ENCODE measurements at places on chromosomes 4 and X.

DNA sequence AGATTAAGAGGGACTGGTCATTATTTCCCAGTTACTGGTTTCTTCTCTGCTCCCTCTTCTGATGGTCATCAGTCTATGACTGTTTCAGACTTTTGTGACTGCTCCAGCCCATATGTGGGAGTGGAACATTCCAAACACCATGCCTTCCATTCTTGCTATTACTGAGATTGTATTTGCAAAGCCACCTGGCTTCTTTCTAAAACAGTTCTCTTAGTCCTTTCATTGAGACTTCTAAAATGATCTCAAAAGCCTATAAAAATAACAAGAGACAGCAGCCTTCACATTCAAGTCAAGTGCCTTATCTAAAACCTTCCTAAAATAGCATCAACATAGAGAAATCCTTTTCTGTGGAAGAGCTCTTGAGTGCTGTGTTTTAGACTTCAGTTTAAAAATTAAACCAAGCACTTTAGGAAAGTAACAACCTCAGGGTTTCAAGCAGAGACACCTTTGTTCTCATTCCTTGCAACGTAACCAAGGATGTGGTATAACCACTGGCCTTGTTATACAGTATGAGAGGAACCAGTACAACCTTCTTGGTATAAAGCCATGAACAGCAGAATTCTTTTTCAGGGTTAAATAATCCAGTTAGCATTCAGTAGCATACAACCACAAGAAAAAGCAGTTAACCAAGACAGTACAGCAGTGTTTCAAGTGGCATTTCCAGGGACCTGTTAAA, 97.1 kb downstream of the NFKB1 start:
- H3K4me1 ChIP-seq, result no peaks in the 10 kb centered on the region
- no peak overlapping the region for H3K27ac ChIP-seq
- no peak for DNase-seq
- no peaks in the 10 kb centered on the region for H3K36me3 ChIP-seq
- no peak overlapping the region for H3K4me3 ChIP-seq

DNA sequence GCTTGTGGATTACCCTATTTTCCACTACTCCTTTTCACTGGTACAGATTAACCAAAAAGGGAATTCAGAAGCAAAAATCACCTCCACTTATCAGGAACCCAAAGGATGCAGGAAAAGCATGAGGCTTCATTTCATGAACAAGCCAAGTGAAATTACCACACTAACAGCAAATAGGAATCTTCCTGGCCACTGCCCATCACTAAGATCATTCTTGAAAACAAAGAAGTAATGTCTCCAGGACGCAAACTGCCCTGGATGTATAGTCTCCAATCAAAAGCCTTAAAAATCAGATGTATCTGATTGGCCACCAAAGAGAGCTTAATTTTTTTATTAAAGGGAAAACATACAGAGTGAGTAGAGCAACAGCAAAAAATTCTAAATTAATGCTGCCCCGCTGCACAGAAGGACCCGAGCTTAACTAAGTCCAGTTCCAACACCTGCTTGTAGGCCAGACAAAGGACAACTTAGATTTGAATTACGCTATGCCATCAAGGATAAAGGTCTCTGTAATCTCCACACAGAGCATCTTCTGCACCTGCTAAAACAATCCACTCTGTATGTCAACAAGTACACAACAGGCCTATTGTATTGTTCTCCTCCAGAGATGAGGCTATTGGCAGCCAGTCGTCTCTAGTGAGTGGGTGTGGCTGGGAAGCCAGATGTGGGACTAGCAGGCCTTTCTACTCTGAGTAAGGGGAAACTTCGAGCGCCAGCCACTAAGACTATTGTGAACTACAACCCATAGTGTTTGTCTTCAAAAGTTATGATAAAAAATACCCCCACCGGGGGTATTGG, 12.4 kb downstream of the ZDHHC9 start:
- H3K36me3 ChIP-seq, result no peaks in the 10 kb centered on the region
- H3K4me3 ChIP-seq, result no peak overlapping the region
- H3K4me1 ChIP-seq, result no peaks in the 10 kb centered on the region
- DNase-seq, result no peak
- H3K27me3 ChIP-seq, result no peaks in the 10 kb centered on the region

- peak overlapping the region; percentile 87 for H3K27ac ChIP-seq
- H3K4me3 ChIP-seq, result no peak overlapping the region
- peak; percentile 10 for DNase-seq
These were observed 31.8 kb upstream of the ARSD start for GRCh38 chrX:2960861-2961515.

DNA sequence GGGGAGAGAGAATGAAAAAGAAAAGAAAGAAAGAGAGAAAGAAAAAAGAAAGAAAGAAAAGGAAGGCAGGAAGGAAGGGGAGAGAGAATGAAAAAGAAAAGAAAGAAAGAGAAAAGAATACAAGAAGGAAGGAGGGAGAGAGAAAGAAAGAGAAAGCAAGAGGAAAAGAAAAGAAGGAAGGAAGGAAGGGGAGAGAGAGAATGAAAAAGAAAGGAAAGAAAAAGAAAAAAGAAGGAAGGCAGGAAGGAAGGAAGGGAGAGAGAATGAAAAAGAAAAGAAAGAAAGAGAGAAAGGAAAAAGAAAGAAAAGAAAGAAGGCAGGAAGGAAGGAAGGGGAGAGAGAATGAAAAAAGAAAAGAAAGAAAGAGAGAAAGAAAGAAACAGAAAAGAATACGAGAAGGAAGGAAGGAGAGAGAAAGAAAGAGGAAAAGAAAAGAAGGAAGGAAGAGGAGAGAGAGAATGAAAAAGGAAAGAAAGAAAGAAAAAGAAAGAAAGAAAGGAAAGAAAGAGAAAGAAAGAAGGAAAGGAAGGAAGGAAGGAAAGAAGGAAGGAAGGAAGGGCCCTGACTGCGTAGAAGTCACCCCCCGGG, 15.1 kb upstream of the P2RY8 start:
- H3K4me3 ChIP-seq, result no peak overlapping the region
- no peaks in the 10 kb centered on the region for H3K27me3 ChIP-seq
- no peak for DNase-seq
- no peaks in the 10 kb centered on the region for H3K36me3 ChIP-seq

- H3K27me3 ChIP-seq, result no peaks in the 10 kb centered on the region
- H3K4me3 ChIP-seq, result no peak overlapping the region
- no peaks in the 10 kb centered on the region for H3K36me3 ChIP-seq
These were observed 422.6 kb upstream of the DIPK2B start for GRCh38 chrX:45623266-45623665.

DNA sequence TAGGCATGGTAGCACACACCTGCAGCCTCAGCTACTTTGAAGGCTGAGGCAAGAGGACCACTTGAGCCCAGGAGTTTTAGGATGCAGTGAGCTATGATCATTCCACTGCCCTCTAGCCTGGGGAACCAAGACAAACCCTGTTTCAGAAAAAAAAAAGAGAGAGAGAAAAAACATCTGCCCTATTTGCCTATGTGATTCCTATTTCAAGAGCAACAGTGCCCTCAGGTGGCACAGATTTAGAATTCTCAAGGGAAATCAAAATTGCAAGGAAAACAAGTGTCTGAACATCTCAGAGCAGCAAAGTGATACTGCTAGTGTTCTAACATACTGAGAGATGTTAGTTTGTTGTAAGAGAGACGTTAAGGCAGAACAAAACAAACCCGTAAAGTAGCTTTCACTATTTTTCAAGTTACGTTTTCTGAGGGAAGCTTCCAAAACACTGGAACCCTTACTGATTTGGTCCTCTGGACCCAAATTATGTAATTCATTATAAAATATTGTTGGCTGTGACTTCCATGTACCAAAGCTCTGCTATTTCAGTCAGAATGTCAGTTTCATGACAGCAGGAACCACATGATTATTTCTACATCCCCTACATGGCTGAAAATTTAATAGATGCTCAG, 7.9 kb downstream of the BDH2 start:
- peaks cover 7% of the 10 kb centered on the region for H3K36me3 ChIP-seq
- peak; percentile 77 for DNase-seq
- no peak overlapping the region for H3K27ac ChIP-seq
- no peak overlapping the region for H3K4me3 ChIP-seq

DNA sequence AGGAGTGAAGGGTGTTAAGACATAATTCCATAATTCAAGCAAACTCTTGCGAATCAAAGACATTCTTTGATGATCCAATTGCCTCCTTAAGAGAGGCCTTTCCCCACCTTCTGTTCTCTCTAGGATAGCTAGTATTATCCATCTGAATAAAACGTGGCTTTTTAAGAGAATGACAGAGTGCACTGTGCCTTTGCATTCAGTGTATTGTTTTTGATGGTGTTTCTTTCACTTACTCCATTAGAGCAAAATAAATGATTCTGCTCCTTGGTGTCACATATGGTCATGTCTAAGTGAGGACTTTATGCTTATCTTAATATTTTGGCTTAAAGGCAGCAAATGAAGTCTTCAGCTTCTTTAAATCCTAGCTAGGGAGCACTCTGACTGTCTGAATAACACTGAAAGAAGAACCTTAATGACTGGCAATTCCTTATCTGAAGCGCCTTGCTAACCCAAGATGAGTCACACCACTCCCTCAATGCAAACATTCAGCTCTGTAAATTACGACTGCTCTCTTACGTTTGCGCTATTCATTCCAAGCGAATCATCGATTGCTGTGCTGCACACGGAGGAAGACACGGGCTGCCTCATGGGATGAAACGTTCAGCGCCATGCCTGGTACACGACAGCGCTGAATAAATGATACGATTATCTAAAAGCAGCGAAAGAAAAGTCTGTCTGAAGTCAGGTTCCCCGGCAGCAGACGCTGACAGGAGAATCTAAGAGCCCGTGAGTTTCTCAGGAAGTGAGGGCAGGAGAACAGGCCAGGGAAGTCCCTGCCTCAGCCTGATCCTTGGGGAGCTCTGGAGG, 35.1 kb upstream of the GEMIN8 start:
- H3K4me3 ChIP-seq, result no peak overlapping the region
- H3K36me3 ChIP-seq, result no peaks in the 10 kb centered on the region
- no peak overlapping the region for H3K27ac ChIP-seq
- no peaks in the 10 kb centered on the region for H3K4me1 ChIP-seq
- no peaks in the 10 kb centered on the region for H3K27me3 ChIP-seq

DNA sequence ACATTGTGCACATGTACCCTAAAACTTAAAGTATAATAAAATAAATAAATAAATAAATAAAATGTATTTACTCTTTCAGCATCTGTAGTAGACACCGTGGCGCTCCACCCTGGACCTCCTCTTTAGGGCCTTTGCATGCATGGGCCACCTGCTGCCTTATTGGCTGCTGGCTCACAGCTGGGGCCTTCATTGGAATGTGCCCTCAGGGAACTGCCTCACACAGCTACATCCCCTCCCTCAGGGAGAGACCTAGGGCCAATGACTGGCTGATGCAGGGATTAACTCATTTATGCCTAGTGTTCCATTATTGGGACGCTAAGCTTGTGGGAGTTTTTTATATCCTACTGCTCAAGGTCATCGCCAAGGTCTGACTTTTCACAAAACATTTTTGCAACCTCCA, 302.9 kb upstream of the FTHL17 start:
- H3K4me3 ChIP-seq, result no peak overlapping the region
- DNase-seq, result peak; percentile 5
- no peaks in the 10 kb centered on the region for H3K4me1 ChIP-seq

DNA sequence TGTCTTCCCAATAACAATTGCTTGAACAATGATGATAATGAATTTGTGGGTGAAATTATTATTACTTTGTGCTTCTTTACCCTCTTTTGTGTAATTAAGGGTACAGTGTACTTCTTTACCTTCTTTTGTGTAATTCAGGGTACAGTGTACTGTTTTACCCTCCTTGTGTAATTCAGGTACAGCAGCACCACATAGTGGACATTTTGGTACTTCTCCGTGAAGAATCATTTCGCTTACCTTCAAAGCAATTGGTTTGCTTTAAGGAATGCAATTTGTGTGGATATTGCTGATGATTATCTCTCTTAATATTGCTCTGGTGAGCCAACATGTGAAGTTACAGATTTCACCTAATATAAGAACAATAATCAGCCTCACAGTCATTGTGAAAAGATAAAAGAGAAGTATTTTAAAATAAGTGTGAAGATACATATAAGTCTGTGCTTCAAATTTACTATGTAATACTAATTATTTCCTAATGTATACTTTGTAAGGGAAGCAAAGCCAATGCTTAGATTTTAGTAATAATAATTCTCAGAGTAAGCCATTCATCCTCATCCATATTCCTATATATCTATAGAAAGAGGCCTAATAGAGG, 27.2 kb upstream of the SEC24B start:
- H3K27me3 ChIP-seq, result no peaks in the 10 kb centered on the region
- H3K4me3 ChIP-seq, result no peak overlapping the region
- H3K36me3 ChIP-seq, result no peaks in the 10 kb centered on the region

DNA sequence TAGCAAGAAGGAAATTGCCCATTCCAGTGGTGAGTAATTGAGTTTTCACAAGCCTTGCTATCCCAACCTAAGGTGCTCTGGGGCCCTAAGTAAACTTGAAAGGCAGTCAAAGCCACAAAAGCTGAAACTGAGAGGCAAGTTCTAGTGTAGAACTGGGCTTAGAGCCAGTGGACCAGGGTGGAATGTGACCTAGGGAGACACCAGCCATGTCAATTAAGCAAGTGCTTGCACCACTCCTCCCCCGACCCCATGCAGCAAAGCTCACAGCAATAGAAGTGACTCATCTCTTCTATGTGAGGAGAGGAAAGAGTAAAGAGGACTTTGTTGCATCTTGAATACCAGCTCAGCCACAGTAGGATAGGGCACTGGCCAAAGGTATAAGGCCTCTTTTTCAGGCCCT, 486.1 kb upstream of the POU3F4 start:
- no peak for DNase-seq
- H3K4me3 ChIP-seq, result no peak overlapping the region
- H3K36me3 ChIP-seq, result no peaks in the 10 kb centered on the region
- H3K4me1 ChIP-seq, result no peaks in the 10 kb centered on the region
- no peak overlapping the region for H3K27ac ChIP-seq
- H3K27me3 ChIP-seq, result no peaks in the 10 kb centered on the region

GRCh38 chr4:18366136-18366535, 344.6 kb upstream of the LCORL start:
- no peak for DNase-seq
- H3K4me1 ChIP-seq, result no peaks in the 10 kb centered on the region
- H3K36me3 ChIP-seq, result no peaks in the 10 kb centered on the region
- no peak overlapping the region for H3K4me3 ChIP-seq

- DNase-seq, result no peak
- H3K36me3 ChIP-seq, result no peaks in the 10 kb centered on the region
- no peak overlapping the region for H3K27ac ChIP-seq
- H3K4me1 ChIP-seq, result no peaks in the 10 kb centered on the region
- H3K27me3 ChIP-seq, result no peaks in the 10 kb centered on the region
These were observed 53.1 kb downstream of the BMP2K start for GRCh38 chr4:78829296-78829695.

DNA sequence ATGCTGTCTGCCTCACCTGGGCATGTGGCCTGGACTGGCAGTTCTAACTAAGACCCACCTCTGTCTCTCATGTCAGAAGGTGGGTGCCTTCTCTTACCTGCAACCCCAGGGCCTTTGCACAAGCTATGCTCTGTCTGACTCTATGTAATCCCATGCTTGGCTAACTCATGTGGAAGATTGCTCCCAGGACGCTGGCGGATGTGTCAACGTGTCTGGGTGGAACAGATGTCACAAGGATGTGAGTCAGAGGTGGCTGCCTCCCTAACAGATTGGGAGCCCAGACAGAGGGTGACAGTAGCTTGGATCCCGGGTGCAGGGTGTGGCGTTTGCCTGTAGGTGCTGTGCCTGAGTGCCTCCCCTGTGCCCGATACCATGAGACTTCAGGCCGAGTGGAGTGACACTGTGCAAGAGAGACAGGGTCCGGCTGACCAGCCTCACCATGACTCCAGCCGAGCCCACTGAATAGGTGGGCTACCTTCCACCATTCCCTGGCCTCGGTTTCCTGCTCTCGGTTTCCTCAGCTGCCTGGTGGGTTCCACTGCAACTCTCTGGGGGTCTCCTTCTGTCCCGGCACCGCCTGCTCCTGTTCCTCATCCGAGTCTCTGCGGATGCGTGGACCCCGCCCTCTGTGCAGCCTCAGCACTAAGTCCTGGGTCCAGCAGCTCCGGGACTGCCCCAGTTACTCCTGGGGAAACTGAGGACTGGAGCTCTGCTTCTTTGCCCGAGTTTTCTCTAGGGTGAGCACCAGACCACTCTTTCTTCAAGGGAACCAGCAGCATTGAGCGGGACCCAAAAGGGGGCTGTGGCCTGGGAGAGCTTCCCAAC, 11.0 kb downstream of the SH3BP2 start:
- no peak overlapping the region for H3K4me3 ChIP-seq
- peaks cover 12% of the 10 kb centered on the region for H3K4me1 ChIP-seq
